ENCODE measurements at places on chromosomes 3 and 15. TPM values are rescaled to one million over a fixed set of nuclear protein-coding genes. Genes with fewer than 3 reads are reported as not detected.

GRCh38 chr15:56946150-56946549, 27.7 kb downstream of the TCF12 start:
- no peak for DNase-seq

- no peak for DNase-seq
These were observed 61.1 kb downstream of the CCNL1 start for GRCh38 chr3:157098823-157099185.

GRCh38 chr15:67119238-67119846, 53.9 kb downstream of the SMAD3 start:
- peak; percentile 47 for DNase-seq

DNA sequence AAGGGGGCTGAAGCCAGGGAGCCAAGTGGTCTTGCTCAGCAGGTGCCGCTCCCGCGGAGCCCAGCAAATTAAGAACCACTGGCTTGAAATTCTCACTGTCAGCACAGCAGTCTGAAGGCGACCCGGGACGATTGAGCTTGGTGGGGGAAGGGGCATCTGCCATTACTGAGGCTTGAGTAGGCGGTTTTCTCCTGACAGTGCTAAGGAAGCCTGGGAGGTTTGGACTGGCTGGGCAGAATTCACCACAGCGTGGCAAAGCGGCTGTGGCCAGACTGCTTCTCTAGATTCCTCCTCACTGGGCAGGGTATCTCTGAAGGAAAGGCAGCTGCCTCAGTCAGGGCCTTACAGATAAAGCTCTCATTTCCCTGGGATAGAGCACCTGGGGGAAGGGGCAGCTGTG, 57.0 kb upstream of the GPR149 start:
- no peak for DNase-seq

GRCh38 chr3:155131104-155131503, 51.0 kb downstream of the MME start:
- no peak for DNase-seq

- DNase-seq: no peak
These were observed 1.1 kb upstream of the PARP15 start for GRCh38 chr3:122576174-122576940.

GRCh38 chr15:28919201-28919635, 33.4 kb downstream of the APBA2 start:
- peak; percentile 77 for DNase-seq

DNA sequence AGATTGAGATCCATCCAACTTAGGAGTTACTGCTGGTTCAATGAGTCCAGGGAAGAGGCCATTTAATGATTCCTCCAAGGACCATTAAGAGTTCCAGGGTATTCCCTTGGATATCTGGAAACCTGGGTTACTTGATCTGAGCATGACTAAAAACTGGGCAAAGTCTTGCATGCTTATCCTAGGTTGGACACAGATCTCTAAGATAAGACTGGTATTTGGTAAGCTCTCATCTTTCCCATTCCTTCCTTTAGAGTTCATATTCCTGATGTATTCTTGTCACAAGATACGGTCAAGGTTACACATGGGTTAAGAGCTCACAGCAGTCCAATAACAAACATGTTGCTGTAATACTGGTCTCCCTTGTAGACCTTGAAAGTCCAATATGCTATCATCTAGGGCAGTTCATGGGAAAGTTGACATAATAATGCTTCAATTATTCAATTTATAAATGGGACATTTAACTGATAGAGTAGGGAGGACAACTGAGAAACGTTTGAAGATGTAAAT, 301.7 kb downstream of the TIGIT start:
- DNase-seq: no peak

The CCNL1 gene
- 84.5 TPM for total RNA-seq

The ACOX2 gene
- total RNA-seq: 11.9 TPM

The RGMA gene
- total RNA-seq: 20.3 TPM

The LRRIQ4 gene
- not detected for total RNA-seq

The ROPN1 gene
- not detected for total RNA-seq

The UNC13C gene
- total RNA-seq: 0.14 TPM

The PLSCR4 gene
- 53.4 TPM for total RNA-seq

The EBLN2 gene
- total RNA-seq: 4.0 TPM

All from posterior vena cava (tissue), 2 donors.